SHP77 treated with DMSO at 0.1 percent for 48 hours (cell line): ENCODE measurements at places on chromosomes 2 and 18.

DNA sequence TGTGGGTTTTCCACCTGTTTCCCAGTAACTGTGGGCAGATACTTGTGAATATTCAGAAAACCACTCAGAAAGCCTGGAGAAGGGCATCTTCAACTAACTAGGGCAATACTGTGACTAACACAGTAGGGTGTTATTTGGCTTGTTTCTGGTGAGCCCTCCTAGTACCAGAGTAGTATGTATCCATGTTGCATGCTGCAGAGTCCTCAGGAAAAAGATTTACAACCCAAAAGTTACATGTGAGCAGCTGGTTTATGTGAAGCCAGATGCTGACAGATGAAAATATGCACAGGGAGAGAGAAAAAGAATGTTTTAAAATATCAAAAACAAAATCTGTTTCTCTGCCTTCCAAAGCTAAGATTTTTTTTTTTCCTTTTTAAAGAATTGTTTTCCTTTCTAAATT lies 333.2 kb upstream of the UBE2E3 start:
- no peak for DNase-seq

GRCh38 chr18:72986103-72986502 lies 118.3 kb upstream of the NETO1 start:
- DNase-seq, result no peak

- DNase-seq, result no peak
Observed at GRCh38 chr18:26386441-26386840, 160.2 kb downstream of the TAF4B start.

DNA sequence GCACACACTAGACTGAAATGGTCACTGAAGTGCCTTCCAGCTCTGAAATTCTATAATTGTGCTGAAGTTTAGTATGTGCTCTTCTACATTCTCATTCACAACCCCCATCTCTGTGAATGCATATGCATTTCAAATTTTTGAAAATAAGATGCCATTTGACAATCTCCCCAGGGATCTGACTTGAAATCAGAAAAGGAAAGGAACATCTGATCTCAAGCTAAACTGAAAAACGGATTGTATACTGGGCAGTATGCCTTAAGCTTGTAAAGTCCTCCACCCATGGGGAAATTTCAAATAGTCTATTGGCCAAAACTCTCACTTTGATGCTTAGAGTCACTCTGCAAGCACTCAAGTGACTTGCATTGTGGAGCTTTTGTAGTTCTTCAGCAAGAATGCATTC lies 22.9 kb downstream of the FAP start:
- no peak for DNase-seq

DNA sequence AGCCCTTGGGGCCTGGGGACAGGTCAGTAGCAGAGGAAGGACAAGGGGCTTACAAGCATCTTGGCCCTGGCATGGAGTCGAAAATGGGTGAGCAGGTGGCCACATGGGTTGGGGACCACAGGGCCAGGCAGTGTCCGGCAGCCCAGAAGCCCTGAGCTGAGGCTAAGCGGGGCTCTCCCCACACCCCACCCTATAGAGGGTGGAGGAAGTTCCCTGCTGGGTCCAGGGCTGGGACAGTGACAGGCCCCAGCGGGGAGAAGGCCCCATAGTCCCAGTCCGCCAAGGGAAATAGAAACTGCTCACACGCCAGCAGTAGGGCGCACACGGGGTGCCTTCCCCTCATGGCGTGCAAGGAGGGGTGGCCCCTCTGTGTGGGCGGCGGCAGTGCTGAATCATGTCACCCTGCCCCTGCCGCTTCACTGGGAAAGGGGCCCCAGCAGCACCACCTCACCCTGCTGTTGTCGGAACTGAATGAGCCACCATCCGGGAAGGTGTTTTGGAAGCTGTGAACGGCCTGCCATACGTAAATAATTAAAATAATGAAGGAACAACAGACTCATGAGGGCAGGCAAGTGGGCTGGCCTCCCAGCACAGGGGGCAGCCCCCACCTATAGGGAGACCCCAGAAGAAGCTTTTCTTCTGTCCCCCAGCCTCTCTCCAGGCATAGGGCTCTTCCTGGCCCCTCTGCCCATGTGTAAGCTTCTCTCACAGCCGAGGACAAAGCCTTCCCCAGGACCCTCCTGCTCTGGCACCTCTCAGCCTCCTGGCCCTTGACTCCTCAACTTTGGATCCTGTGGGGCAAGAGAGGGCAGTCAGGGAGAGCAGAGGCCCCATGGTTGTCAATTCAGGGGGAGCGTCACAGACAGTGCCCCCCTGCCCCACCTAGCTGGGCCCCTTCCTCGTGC lies 12.7 kb upstream of the DUSP2 start:
- no peak for DNase-seq

GRCh38 chr2:222734703-222735014 lies 63.2 kb downstream of the MOGAT1 start:
- no peak for DNase-seq
